ENCODE measurements at places on chromosomes 2 and 18.

- DNase-seq = no peak
Observed at GRCh38 chr18:50721006-50721405, 98.8 kb downstream of the MRO start.

- no peak for DNase-seq
Observed at GRCh38 chr18:23106575-23106974, 28.7 kb upstream of the CABLES1 start.

DNA sequence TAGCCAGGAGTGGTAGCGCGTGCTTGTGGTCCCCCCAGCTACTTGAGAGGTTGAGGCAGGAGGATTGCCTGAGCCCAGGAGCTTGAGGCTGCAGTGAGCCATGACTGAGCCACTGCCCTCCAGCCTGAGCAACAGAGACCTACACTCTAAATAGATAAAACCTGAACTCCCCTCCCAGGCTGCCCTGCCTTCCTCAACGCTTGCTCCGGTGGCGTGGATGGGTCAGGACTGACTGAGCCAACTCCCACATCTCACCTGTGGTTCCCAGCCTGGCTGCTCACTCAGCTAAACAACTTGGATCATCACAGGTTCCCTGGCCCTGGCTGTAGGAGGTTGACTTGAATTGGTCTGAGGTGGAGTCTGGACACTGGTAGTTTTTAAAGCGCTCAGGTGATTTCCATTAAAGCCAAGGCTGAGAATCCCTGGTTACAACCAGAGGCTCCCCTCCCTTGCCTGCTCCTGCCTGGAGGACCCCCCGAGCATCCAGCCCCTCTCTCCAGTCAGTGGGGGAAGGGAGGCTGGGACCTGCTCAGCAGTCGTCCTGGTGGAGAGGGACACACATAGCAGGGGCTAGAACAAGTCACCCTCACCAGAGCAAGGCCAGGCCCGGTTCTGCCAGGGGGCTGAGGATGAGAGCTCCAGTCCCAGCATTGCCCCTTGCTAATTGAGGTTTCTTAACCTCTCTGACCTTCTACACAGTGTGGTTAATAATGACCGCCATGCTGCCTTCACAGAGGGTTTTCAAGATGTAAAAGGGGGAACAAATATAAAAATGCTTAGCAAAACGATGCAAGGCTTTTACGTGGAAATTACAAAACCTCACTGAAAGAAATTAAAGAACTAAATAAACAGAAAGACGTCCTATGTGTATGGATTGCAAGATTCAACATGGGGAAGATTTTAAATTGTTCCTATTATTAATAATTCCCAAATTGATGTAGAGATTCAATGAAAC is 46.9 kb upstream of the TAF1B start:
- no peak for DNase-seq

GRCh38 chr2:156399950-156400705 is 36.1 kb upstream of the GPD2 start:
- no peak for DNase-seq

DNA sequence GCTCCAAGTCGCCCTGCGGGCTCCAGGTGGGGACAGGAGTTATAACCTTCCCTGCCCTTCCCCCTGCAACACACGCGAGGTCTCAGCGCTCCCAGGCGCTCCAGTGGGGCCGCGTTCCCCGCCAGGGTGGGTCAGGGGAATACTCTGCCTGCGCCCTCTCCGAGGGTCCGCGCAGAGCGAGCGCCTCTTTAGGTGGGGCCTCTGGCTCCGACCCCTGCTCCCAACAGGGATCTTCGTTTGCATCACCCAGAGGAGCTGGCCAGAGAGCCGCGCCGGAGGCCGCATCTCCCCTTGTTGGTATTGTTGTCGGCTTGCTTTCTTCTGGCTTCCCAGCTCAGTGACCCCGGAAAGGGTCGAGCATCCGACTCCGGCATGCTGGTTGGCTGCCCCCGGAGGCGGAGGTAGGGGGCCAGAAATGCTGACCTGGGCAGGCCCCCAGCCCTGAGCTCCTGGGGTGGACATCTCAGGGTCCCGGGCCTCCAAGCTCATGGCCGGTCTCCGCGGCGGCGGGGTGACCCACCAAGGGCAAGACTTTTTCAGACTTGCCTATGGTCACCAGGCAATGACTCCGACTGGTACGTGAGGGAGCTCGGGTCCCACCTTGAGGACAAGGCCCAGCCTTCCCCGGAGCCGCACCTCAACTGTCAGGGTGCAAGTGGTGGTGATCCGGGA is 11.2 kb upstream of the EN1 start:
- no peak for DNase-seq

DNA sequence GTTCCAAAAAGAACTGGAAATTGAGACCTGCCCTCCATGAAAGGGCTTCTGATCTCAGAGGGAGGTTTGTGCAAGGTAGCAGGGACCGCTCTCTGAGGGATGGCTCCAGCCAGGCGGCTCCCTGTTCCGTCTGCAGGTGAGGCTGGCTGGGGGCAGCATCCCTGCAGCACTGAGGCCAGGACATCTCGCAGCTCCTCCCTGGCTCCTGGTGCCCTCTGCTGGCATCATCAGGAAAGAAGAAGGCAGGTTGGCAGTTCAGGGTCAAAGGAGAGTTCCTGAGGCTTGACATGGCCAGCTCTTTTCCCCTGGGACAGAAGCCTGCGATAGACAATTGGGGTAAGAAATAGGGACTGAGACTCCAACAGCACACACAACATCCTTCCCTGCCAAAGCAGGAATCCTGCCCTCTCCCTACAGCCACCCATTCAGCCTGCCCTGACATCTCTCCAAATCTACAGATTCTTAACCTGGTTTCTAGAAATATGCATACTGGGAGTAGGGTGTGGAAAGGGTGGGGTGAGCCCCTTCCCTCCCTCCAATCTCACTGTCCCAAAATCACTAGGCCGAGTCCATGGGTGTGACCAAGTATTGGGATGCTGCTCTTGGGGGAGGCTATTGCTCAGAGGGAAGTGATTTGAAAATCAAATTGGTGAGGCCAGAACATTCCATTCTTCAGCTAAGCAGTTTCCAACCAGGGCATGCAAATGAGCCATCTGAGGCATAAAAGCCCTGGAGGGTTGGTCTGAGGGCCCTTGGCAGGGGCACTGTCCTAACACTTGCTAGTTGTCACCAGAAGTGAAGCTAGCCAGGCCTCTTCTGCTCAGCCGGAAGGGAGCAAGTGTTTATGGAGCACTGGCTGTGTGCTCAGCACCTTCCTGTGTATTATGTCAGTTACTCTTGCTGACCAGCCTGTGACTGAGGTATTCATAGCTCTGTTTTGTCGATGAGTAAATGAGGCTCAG is 185.4 kb downstream of the TFCP2L1 start:
- no peak for DNase-seq

- peak; percentile 79 for DNase-seq
Observed at GRCh38 chr2:106104332-106105062, 89.6 kb downstream of the UXS1 start.

DNA sequence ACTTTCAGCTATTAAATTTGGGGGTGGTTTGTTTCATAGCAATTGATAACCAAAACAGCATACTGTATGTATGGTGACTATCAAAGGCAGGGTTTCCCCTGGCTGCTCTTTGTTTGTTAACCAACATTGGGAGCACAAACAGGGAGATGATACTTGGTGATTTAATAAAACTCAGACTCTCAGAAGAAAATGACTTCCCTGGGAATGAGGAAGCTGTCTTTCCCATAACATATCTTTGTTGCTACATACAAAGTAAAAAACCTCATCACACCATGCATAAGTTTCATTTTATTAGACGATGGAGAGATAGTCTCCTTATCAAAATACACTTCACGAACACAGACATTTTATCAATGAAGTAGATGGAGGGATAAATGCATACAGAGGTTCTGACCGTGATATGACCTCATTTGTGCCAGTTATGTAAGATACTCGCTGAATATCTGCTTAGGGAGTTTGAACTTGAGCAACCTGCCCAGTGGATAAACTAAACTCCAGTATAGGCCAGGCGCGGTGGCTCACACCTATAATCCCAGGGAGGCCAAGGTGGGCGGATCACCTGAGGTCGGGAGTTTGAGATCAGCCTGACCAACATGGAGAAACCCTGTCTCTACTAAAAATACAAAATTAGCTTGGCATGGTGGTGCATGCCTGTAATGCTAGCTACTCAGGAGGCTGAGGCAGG is 3.8 kb upstream of the NFE2L2 start:
- no peak for DNase-seq

- DNase-seq = no peak
Observed at GRCh38 chr2:109164739-109165221, 35.8 kb downstream of the SH3RF3 start.

- no peak for DNase-seq
Observed at GRCh38 chr2:74252862-74253261, 54.4 kb downstream of the MTHFD2 start.

DNA sequence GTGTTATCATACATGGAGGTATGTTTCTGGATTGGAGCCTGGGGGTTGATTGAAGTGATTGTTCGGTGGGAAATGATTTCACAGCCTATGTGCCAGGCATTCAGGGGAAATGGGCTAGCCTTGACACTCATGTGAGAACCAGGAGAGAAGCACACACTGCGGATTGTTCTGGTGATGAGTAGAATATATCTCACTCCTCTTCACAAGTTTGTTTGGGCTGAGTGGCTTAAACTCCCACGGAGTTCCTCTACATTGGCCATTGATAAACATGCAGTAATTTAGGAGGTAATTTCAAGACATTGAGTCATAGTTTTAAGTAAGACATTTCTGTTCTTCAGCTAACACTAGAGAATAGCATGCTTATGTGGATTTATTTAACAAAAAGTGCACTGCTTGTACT is 498.9 kb upstream of the NETO1 start:
- no peak for DNase-seq

GRCh38 chr18:79604913-79605880 is 74.4 kb upstream of the CTDP1 start:
- DNase-seq = no peak

All from naive thymus-derived CD8-positive, alpha-beta T cell (primary cell).